ACHN (cell line): ENCODE measurements at places on chromosomes 4 and X.

- DNase-seq: no peak
Measured at GRCh38 chr4:185796176-185796575, 15.8 kb downstream of the SORBS2 start.

DNA sequence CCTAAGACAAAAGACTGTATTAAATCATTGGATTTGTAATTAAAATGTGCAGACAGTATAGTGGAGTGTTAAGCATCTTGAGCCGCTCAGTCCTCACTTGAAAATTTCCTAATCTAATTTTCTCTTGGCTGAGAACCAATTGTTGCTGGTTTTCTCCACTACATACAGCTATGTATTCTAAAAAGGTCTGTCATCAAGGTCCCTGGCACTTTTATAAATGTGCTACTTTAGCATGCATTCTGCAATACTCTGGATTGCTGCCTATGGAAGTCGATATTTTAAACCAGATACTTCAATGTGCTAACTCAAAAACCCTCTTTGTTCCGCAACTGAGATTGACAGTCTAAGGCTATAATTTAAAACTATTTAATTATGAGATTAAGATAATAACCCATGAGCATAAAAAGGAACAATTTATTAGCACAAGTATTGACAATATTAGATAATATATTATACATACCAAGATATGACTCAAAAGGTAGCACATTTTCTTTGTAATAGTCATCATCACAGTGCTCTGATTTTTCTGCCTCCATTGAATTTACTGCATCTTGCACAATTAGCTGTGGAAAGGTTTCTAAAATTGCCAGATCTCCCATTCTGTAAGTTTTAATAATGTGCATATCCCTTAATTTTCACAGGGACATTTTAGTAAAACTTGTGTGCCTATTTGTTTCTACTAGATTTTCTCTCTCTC lies 815.1 kb downstream of the ADGRL3 start:
- DNase-seq: no peak

- peak; percentile 1 for DNase-seq
Measured at GRCh38 chrX:1491851-1492349, 39.2 kb upstream of the ASMTL start.

- no peak for DNase-seq
Measured at GRCh38 chrX:1103360-1103759, 109.1 kb downstream of the CRLF2 start.

GRCh38 chr4:153765894-153766293 lies 6.1 kb upstream of the RNF175 start:
- DNase-seq: no peak

- DNase-seq: no peak
Measured at GRCh38 chr4:63361628-63362027, 1047.6 kb downstream of the TECRL start.
